ENCODE measurements at places on chromosomes 13 and 19.
A peak's percentile ranks its signal among the peaks of the same experiment; 100 is the strongest.

DNA sequence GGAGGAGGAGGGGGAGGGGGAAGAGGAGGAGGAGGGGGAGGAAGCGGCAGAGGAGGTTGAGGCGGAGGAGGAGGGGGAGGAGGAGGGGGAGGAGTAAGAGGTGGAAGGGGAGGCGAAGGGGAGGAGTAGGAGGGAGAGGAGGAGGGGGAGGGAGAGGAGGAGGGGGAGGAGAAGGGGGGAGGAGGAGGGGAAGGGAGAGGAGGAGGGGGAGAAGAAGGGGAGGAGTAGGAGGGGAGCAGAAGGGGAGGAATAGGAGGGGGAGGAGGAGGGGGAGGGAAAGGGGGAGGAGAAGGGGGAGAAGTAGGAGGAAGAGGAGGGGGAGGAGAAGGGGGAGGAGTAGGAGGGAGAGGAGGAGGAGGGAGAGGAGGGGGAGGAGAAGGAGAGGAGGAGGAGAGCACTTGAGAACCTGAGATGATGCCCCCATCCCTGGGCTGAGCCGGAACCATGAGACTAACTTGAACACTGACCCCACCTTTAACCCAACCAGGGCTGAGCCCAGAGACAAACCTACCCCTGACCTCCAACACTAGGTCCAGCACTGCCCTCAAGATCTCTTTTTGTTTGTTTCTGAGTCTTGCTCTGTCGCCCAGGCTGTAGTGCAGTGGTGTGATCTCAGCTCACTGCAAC lies 12.6 kb downstream of the ABCA7 start:
- DNase-seq = no peak

- DNase-seq = no peak
Observed at GRCh38 chr13:94495806-94496205, 16.3 kb upstream of the DCT start.

- DNase-seq = no peak
Observed at GRCh38 chr19:31503211-31503610, 154.0 kb upstream of the TSHZ3 start.

DNA sequence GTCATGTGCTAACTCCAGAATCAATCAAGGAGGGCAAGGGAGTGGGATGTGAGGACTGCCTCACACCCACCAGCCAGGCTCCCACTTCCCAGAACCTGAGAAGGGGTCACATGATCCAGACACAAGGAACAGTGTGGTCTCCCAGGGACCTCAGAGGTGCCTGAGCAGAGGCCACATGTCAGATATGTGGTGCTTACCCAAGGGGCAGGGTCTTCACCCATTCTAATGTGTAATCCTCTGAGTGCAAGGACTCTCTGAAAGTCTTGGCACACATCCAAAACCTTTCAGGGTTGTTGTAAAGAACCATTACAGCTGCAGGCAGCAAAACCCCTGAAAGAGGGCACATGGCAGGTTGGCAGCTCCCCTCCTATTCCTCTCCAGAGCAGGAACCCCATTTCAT lies 656.6 kb downstream of the UQCRFS1 start:
- DNase-seq = no peak

- no peak for DNase-seq
Observed at GRCh38 chr19:43638995-43639518, 593 bp downstream of the CADM4 start.

DNA sequence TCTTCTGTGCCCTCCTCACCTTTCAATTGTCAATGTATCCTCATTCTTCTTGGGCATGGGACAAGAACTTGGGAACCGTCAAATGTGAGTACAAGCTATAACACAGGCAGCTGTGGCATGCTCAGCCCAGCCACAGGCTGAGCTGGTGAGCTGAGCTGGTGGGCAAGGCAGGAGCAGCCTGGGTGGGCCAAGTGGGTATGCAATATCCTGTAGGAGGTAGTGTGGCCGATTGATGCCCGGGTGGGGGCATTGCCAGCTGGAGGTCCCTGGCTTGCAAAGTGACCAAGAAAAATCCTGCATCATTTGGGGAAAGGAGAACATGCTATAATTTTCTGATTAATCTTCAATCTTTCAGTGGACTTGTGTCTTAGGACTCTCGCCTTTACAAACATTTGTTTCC lies 507.2 kb upstream of the SLC10A2 start:
- DNase-seq = no peak

GRCh38 chr19:383040-383439 lies 25.9 kb downstream of the C2CD4C start:
- DNase-seq = no peak

GRCh38 chr19:7545300-7545699 lies 9.8 kb downstream of the PNPLA6 start:
- no peak for DNase-seq

GRCh38 chr19:31981545-31981944 lies 363.9 kb upstream of the ZNF507 start:
- no peak for DNase-seq

DNA sequence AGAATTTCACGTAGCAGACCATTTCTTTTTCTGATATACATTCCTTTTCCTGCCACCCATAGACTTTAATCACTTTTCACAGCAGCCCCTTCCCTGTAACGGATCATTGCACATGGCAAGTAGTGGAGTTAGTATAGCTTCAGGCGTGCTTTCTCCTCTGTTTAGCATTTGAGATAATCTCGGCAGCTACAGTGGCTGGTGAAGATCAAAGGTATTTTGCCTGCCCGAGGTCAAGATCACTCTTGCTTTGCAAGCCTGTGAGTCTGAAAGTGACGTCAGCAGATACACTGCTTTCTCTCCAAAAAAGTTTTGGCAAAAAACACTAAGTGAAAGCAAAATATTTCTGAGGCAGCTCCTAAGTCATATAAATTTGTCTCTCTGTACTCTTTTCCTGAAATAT lies 260.0 kb downstream of the NDFIP2 start:
- no peak for DNase-seq

- no peak for DNase-seq
Observed at GRCh38 chr19:4052993-4053422, 13.7 kb downstream of the ZBTB7A start.

DNA sequence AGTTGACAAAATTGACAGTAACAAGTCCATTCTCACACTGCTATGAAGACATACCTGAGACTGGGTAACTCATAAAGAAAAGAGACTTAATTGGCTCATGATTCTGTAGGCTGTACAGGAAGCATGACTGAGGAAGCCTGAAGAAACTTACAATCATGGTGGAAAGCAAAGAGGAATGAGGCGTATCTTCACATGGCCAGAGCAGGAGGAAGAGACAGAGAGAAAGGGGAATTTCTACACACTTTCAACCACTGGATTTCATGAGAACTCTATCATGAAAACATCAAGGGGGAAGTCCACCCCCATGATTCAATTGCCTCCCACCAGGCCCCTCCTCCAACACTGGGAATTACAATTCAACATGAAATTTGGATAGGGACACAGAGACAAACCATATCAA lies 758.4 kb upstream of the SLITRK1 start:
- DNase-seq = no peak

- no peak for DNase-seq
Observed at GRCh38 chr13:100266026-100266425, 177.1 kb downstream of the PCCA start.

GRCh38 chr13:99367106-99367616 lies 60.0 kb upstream of the GPR183 start:
- DNase-seq = no peak

- DNase-seq = no peak
Observed at GRCh38 chr19:33906578-33907335, 110.1 kb downstream of the KCTD15 start.

GRCh38 chr13:51663973-51664957 lies 80.0 kb downstream of the WDFY2 start:
- no peak for DNase-seq

GRCh38 chr13:101053301-101054093 lies 362.8 kb downstream of the NALCN start:
- DNase-seq = no peak

DNA sequence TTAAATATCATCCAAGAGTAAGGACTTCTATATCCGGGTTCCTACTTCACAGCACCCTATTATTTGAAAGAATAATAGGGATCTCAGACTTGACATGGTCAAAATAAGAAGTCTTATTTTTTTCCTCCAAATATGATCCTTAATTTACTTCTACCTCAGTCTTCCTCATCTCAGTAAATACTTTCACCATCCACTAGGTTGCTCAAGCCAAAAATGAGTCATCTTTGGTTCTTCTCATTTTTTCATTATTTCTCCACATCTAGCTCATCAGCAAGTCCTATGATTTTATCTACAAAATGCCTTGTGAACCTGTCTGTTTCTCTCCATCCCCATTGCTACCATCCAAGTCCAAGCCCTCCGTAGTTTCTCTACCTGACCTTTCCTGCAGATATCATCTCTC lies 121.9 kb upstream of the GJB6 start:
- no peak for DNase-seq

GRCh38 chr13:22218797-22219196 lies 547.9 kb downstream of the FGF9 start:
- no peak for DNase-seq

DNA sequence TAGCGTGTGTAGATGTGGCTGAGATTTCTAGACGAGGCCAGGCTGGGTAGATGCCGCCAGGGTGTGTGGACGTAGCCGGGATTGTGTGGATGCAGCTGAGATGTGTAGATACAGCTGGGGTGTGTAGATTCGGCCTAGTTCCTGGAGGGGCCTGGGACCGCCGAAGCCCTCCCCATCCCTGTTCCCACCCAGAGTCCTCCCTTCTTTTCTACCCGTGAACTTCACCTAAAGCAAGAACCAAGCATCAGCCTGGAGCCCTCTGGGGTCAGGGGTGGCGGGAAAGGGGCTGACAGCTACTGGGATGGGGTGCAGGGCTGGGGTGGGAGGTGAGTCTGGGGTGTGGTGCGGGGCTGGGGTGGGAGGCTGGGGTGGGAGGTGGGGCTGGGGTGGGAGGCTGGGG lies 768 bp downstream of the TMPRSS9 start:
- no peak for DNase-seq

DNA sequence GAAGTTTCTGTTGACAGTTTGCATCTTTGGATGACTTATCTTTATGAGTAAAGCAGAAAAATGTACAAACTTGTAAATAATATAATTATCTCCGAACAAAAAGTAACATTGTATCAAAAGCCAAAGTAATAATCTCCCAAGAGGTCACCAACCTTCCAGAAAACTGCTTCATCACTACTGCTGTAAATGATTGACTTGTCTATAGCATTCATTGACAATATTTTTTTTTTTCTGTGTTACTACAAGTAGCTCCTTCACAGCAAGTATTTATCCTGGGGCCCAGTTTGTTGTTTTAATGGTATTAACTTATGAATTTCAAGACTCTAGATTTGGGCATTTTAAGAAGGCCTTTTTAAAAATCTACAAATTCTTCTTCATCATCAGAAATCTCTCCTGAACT lies 242.4 kb downstream of the KLF12 start:
- no peak for DNase-seq

- no peak for DNase-seq
Observed at GRCh38 chr13:44306371-44307192, 67.0 kb upstream of the SERP2 start.

- DNase-seq = no peak
Observed at GRCh38 chr13:22162889-22163288, 492.0 kb downstream of the FGF9 start.

- DNase-seq = no peak
Observed at GRCh38 chr19:2044709-2045500, 6.1 kb downstream of the MKNK2 start.

DNA sequence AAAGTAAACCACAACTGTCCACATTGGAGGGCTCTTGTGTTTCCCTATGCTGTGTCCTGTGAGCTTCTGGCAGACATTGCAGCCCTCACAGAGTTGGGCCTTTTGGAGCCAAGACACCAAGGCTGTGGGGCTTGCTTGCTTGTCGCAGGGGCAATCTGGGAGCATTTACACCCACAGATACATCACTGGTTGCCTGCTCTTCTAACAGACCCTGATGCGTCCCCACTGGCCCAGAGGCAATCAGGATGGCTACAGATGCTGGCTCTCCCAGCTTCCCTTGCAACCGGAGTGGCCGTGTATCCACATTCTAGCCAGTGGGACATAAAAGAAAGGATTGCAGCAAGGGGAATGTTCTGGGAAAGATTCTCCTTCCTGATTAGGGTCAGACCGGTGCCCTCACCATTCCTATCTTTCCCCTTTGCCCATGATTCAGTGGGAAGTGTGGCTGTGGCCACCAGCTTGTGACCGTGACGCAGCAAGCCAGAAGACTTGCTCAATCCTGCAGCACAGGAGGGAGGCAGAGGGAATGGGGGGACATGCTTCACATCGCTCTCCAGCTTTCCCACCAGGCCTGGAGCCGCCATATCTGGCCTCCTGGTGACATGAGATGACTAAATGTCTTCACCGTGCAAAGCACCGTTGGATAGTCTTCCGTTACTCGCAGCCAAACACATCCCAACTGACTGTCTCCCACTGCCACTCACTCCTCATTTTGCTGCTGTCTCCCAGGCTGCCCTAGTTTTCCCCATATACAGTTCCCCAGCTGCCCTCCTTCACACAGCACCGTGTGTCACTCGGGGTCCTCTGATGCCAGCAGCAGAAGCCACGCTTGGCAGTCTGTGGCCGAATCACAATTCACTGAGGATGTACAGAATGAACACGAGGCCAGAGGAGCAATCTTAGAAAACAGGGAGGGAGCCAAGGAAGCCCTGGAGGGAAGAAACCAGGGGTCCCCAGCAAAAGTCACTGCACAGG lies 151.0 kb downstream of the DPF1 start:
- no peak for DNase-seq

- no peak for DNase-seq
Observed at GRCh38 chr13:71829547-71829946, 37.5 kb downstream of the DACH1 start.

GRCh38 chr19:54574051-54574450 lies 461 bp downstream of the LILRA2 start:
- no peak for DNase-seq

GRCh38 chr19:53624771-53625545 lies 6.8 kb upstream of the DPRX start:
- no peak for DNase-seq

GRCh38 chr19:45621976-45622503 lies 17.2 kb downstream of the EML2 start:
- DNase-seq = no peak

GRCh38 chr19:56114051-56114777 lies 6.9 kb downstream of the ZNF787 start:
- no peak for DNase-seq

- DNase-seq = no peak
Observed at GRCh38 chr19:1933244-1933643, 7.7 kb upstream of the CSNK1G2 start.

GRCh38 chr19:12945479-12946091 lies at the start of gene RAD23A:
Gene RAD23A, plus strand, starts transcription at chr19:12945862. Its CDS starts 87 bp downstream, at chr19:12945949.
- peak; percentile 97 for DNase-seq
